ENCODE measurements at places on chromosomes 3 and 15.

GRCh38 chr3:47420511-47421484 is 40.0 kb downstream of the PTPN23 start:
- DNase-seq = peak; percentile 86

GRCh38 chr3:5560199-5560598 is 372.7 kb downstream of the EDEM1 start:
- DNase-seq = no peak

- no peak for DNase-seq
These were observed 313.4 kb upstream of the STT3B start for GRCh38 chr3:31219131-31219843.

DNA sequence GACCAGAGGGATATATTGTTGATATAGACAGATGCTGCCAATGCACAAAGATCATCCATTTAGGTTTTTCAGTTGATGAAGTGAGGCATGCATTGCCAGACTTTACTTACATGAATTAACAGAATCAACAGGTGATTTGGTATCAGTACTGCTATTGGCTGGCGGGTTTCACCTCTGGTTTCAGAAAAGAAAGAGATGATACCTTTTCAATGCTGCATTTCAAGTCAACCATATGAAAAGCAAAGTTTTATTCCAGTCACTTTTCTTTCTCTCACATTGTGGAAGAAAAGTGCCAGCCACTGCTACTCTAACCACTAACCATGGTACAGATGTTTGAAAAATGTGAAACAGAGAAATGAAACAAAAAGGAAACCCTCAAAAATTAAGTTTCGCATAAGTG is 289.1 kb downstream of the TIGIT start:
- no peak for DNase-seq

- DNase-seq = no peak
These were observed 49.8 kb upstream of the DCLK3 start for GRCh38 chr3:36814066-36814717.

DNA sequence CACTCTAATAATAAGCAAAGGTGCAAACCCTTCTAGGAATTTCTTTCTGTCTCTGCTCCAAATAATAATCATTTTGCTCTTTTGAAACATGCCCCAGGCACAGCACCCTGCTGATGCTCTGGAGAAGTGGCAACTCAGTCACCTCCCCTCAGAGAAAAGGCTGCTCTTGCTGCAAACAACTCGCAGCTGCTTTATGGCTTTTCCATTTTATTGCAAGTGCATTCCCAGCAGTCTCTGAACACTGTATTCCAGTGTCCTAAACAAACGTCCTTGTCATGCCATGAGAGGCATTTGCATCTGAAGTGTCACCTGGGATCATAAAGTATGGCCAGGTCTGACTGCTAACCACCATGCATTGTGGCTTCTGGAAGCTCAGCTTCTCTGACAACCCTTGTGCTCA is 358.1 kb upstream of the TRIM42 start:
- no peak for DNase-seq

DNA sequence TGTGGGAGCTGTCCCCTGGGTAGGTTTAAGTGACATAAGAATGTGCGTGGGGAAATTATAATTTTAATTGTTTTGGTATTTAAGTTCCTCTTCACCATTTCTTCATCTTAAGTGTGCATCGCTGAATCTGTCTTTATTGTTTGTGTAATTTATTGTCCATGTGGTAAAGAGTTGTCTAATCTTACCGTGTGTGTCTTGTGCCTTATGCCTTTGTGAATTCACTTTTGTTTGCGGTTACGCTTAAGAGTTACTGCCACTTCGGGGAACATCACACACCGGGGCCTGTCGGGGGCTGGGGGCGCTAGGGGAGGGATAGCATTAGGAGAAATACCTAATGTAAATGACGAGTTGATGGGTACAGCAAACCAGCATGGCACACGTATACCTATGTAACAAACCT is 767 bp downstream of the WDR48 start:
- no peak for DNase-seq

DNA sequence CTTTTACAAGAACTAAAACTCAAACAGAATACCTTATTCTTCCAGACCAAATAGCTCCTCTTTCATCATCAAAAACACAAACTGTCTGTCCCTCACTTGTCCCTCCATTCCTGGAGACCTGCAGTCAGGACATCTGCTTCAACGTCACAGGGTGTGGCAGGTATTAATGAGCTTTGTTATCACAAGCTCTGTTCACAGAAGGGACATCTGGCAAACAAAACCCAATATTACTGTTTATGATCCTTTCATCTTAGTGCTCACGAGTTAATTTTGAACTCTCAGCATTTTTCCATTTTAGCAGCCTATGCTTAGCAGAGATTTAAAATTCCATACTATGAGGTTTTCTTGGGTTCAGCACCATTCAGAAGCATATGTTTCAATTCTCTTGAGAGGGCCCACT is 32.9 kb downstream of the AP3S2 start:
- no peak for DNase-seq

GRCh38 chr15:64895285-64896065 is 16.2 kb upstream of the ANKDD1A start:
- DNase-seq = no peak

- no peak for DNase-seq
These were observed 121.9 kb upstream of the PDZRN3 start for GRCh38 chr3:73746623-73747022.

- no peak for DNase-seq
These were observed 39.8 kb upstream of the SGO1 start for GRCh38 chr3:20225769-20226168.

DNA sequence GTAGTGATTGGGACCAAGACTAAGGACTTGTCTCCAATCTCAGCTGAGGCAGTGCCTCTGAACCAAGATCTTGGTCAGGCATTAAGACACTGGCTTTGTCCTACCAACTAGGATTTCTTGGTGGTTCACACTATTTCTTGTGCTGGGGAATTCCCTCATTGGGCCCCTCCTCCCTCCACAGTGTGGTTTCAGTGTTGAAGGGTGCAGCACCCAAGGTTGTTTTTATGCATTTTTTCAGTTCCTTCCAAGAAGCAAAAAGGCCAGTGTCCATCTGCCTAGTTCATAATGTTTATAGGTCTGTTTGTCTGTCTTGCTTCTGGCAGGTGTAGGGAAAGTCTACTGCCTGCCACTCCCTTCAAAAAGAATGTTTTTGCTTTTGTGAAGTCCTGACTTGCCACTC is 10.6 kb upstream of the ITPKA start:
- DNase-seq = no peak

DNA sequence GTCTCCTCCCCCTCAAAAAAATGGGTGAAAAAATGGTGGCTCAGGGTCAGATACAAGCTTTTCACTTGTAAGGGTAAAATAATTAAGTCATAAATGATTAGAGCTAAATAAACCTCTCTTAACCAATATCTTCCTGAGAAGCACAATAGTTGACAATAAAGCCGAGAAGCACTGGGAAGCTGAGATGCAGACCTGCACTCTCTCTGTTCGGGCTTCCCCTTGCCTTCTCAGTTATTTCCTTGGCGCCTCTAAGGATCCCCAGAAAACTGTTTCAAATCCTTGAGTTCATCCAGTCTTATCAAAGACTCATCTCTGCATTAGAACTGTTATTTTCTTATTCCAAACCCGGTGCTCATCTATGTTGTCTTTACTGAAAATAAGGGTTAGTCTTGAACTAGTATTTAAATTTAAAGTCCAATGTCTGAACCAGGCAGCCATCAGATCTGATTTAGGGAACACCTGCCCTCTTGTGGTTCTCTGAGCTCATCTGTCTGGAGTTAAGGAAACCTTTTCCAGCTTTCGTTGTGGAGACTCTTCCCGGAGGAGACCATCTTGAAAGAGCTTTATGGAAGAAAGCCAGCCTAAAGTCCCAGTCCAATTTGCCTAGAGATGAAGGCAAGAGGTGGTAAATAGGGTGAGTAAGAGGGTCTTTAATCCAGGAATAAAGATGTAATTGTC is 256.4 kb upstream of the MCTP2 start:
- DNase-seq = no peak

GRCh38 chr15:58233341-58233740 is 95.2 kb downstream of the AQP9 start:
- no peak for DNase-seq

DNA sequence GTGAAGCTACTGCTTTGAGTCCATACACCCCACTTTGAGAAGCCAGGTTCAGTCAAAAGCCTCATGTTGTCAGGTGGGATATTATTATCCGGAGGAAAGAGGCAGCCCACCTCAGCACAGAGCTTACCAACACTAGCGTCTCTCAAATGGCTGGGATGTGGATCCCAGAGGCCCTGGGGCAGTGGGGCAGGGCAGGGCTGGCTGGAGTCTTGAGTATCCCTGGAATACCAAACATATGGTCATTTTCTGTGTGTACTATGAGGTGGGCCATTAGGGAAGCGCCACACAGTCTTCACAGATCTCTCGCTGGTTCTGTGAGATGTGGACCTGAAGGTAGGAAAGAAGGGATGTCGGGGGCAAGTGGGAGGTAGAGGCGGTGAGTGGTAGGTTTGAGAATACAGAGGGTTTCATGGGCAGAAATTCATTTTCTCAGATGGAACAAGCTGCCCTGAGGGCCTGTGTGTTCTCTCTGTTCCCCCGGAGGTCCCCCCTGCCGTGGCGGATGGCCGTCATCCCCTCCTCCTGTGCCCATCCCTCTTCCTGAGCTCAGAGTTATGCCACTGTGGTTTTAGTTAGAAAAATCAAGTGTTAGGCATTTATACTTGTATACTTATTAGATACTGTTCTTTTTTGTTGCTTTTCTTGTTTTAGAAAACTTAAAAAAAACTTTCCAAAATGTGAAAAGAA is 66.4 kb downstream of the USP13 start:
- DNase-seq = no peak
